ENCODE measurements at places on chromosomes 6 and 20.

DNA sequence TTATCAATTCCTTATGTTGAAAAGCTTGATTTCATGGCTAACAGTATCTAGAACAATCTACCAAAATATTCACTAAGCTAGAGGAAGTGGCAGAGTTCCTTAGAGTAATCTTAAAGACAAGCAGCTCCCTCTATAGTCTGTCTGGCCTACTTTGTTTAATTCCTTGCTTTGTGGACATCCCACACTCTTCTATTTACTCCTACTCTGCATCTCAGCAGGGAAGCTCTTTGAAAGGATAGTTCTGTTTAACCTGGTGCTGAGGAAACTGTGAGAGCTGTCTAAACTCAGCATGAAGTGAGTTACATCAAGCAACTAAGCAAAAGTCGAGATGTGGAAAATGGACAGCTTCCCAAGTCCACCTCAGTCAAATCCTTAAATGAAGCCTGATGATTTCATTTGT is 4.3 kb downstream of the REV3L start:
- DNase-seq = no peak

DNA sequence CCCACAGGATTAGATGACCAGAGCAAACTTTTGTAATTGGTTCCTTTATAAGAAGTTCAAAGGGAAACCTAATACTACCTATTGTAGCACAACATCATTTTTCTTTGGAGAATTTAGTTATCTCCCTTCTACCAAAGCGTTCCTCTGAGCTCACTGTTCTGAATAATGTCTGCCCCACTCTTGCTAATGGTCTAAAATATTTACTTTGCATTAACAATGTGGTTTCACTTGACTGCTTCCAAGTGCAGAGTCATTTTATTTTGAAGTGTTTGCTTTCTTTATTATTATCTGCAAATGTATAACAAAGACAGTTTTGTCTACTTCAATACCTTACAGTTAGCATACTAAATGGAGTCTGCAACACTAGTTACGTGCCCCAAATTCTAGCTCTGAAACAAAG is 15.0 kb downstream of the TRAPPC3L start:
- no peak for DNase-seq

DNA sequence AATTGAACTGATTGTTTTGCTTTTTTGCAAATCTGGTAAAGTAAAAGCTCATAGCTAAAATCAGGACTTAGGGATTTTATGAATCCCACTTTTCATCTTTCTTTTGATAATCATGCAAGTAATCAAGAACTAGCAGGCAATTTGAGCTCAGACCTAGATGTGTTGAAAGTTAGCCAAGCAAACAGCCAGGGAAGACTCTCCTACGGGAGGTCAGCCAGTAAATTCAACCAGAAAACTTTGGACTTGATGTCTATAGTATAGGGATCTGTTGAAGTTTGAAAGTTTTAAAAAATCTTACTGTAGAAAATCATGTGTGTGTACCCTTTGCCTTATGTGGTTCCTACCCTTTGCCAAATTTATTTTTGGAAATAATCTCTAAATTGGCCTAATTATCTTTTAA is 95.0 kb upstream of the TPD52L1 start:
- no peak for DNase-seq

GRCh38 chr6:26250698-26251044 is 114.3 kb upstream of the BTN3A2 start:
- DNase-seq = no peak
